ENCODE measurements at places on chromosomes 5 and 9.

- DNase-seq: no peak
These were observed 25.6 kb downstream of the ZNF474 start for GRCh38 chr5:122154910-122155309.

DNA sequence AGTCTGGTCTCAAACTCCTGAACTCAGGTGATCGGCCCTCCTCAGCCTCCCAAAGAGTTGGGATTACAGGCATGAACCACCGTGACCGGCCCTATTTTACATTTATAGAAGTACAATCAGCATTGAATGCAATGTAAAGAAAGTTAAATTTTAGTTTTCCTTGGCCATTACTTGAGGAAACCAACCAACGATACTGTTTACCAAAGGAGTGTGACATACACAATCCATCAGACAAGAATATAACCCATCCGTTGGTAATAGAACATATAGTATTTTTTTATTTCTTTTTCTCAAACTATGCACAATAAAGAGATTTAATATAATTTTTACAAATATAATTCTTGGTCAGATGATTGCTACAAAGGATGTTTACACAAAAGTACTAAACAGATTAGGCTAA is 63.1 kb upstream of the MOCS2 start:
- DNase-seq: no peak

- no peak for DNase-seq
These were observed 45.7 kb downstream of the BNC2 start for GRCh38 chr9:16824545-16825330.

DNA sequence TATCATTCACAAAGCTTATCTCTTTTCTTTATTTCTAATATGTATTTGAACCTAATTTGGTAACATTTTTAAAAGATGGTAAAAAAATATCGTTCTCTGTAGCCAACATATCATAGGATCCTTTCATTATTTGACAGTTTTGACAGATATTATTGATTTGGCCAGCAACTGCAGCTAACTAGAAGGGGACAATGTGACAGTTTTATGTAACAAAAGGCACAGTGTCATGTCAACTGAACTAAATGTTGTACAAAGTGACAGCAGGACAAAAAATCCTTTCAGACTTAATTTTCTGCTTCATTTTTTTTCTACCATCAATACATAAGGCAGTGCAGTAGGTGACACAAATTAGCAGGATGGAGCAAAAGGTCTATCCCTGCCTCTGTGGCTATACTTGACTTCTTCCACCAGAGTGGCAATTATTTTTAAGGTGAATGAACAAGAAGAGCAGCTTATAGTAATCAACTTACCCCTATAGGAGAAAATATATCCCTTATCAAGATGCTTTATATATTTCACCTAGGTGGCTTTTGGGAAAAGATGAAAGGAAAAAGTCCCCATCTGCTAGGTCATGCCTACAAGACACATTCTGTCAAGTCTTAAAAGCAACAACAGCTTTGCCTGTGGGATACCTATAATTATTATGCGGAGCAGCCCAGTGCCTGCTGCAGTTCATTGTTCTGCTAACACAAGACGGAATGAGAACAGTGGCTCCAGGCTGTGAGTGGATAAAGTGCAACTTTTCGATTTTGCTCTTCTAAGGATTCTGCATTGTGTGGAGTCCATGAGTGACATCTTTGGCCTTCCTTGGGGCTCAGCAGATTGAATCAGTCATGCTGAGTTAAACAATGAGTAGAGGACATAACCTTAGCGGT is 694.9 kb downstream of the ISL1 start:
- no peak for DNase-seq

DNA sequence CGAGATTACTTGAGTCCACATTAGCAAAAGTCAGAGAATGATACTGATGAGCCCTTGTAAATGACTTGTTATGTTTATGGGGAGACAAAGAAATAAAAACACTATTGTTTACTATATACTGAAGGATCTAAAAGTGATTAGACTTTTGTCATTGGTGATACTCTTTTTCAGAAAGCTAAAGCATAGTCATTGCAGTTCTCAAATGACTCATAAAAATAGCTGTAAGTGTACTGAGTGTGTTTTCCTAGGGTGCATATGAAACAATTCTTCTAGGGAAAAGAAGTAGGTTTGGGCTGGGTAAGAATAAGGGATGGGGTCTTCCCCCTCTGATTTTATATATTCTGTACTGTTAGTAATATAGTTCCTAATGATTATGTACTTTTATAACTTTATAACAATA is 32.6 kb downstream of the WDR36 start:
- no peak for DNase-seq

- no peak for DNase-seq
These were observed 3.4 kb downstream of the ADGRD2 start for GRCh38 chr9:124453586-124454191.

Data from activated effector memory CD4-positive, alpha-beta T cell treated with anti-CD3 and anti-CD28 coated beads, Interleukin-2, amount 50 U/mL, for 16 hours (primary cell).